ENCODE measurements at places on chromosomes 11 and 22. TPM values are rescaled to one million over a fixed set of nuclear protein-coding genes. Genes with fewer than 3 reads are reported as not detected.

The OR2AG2 gene
- not detected for total RNA-seq

The ANO9 gene
- 0.11 TPM for total RNA-seq

The PTPN5 gene
- 0.47 TPM for total RNA-seq

- peak overlapping the region; percentile 88 for H3K27ac ChIP-seq
- H3K27me3 ChIP-seq: no peaks in the 10 kb centered on the region
- H3K36me3 ChIP-seq: peaks cover 21% of the 10 kb centered on the region
Observed at GRCh38 chr22:30607939-30608338, 965 bp downstream of the TCN2 start.

GRCh38 chr11:101584655-101585054 is 848 bp upstream of the TRPC6 start:
- H3K4me1 ChIP-seq: peaks cover 12% of the 10 kb centered on the region
- no peak for DNase-seq
- no peak overlapping the region for H3K27ac ChIP-seq
- H3K4me3 ChIP-seq: no peak overlapping the region
- peaks cover 58% of the 10 kb centered on the region for H3K27me3 ChIP-seq

DNA sequence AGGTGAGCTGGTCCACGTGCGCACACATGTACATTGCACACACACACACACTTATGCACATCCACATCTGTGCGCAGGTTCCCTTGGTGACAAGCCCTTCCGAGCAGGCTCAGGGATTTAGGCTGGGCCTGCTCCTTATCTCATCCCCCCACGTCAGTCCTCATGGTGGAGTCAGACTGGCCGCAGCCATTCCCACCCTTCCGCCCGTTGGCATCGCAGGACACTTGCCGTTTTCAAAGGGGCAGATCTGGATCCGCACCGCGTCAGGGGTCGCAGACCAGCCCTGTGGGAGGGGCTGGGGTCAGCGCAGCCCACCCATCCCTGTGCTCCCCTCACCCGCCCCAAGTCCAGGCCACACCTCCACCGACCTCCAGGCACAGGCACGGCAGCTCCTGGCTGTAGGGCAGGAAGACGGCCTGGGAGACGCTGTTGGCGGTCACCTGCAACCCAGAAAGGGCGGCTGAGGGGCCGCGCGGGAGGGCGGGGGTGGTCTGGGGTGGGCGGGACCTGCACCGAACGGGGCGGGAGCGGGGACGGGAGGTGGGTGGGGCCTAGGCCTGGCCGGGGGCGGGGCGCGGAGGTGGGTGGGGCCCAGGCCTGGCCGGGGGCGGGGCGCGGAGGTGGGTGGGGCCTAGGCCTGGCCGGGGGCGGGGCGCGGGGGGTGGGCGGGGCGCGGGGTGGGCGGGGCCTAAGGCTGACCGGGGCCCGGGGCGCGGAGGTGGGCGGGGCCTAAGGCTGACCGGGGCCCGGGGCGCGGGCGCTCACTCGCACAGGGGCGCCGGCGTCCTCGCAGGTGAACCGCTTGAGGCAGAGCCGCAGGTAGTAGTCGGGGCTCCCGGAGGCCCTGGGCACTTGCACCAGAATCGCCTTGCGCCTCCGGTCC is 13.3 kb downstream of the IL17REL start:
- DNase-seq: no peak
- H3K27ac ChIP-seq: no peak overlapping the region
- peaks cover 4% of the 10 kb centered on the region for H3K4me1 ChIP-seq
- H3K36me3 ChIP-seq: no peaks in the 10 kb centered on the region
- H3K4me3 ChIP-seq: peak overlapping the region; percentile 52

GRCh38 chr22:32794449-32795213 is 6.9 kb upstream of the TIMP3 start:
- H3K36me3 ChIP-seq: no peaks in the 10 kb centered on the region
- H3K4me3 ChIP-seq: no peak overlapping the region
- no peak for DNase-seq
- H3K27ac ChIP-seq: no peak overlapping the region

Data from left ventricle myocardium inferior (tissue), 1 donor.